ENCODE measurements at places on chromosomes 13 and 19.

- no peak for DNase-seq
These were observed 399.4 kb downstream of the KCNRG start for GRCh38 chr13:50414640-50415039.

- no peak for DNase-seq
These were observed 295.5 kb downstream of the KCNRG start for GRCh38 chr13:50310734-50311133.

GRCh38 chr19:3620817-3621547, 5.6 kb downstream of the CACTIN start:
- no peak for DNase-seq

- DNase-seq = no peak
These were observed 820 bp downstream of the EID2 start for GRCh38 chr19:39539165-39539517.

DNA sequence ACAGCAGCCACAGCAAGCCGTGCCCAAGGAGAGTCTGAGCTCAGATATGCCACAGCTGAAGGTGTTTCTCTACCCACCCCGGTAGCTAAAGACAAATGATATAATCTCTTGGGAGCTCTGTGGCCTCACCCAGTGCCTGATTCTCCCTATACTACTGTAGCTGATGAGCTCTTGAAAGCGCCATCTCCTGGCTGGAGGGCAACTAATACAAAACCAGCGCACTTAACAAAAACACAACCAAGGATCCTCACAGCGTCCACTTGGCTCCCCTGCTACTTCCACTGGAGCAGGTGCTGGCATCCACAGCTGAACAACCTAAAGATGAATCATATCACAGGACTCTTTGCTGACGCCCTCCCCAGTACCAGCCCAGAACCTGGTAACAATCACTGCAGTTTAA, 1212.0 kb downstream of the PCDH17 start:
- no peak for DNase-seq

GRCh38 chr19:34975056-34975455, 11.0 kb upstream of the ZNF792 start:
- DNase-seq = no peak

DNA sequence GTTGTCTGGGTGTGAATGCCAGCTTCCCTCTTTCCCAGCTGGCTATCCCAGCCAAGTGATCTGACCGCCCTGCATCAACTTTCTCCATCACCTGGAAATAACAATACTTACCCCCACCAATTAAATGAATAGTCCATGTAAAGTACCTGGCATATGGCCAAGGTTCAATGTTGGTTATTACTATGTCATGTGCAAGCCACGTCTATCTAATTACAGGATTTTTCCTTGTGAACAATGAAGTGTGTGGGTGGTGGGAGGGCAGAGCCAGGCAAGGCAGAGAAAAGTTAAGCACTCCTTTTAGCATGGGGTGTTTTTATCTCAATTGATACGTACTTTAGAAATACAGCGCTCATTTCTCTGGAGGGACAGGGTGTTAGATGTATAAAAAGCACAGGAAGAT, 121.1 kb downstream of the NHLRC3 start:
- no peak for DNase-seq

- DNase-seq = no peak
These were observed 10.3 kb upstream of the FAM124A start for GRCh38 chr13:51211910-51212309.

DNA sequence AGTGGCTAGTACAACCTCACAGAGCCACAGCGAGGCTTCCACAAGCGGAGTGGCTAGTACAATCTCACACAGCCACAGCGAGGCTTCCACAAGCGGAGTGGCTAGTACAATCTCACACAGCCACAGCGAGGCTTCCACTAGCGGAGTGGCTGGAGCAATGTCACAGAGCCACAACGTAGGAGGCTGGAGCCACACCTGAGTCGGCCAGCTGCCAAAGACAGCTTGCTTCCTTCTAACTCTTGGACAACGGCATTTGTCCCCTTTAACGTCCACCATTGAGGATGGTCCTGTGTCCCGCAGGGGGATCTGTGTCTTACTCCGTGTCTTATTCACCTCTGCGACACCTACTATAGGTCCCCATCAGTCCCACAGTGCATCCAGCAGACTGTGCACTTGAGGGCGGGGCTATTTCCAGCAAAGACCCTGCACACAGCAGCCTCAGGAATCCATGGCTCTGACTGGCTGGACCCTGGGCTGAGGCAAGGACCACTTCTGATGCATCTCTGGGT, 3.7 kb downstream of the ZNF787 start:
- no peak for DNase-seq

- peak; percentile 20 for DNase-seq
These were observed 870 bp downstream of the ZNF442 start for GRCh38 chr19:12364391-12365235.

DNA sequence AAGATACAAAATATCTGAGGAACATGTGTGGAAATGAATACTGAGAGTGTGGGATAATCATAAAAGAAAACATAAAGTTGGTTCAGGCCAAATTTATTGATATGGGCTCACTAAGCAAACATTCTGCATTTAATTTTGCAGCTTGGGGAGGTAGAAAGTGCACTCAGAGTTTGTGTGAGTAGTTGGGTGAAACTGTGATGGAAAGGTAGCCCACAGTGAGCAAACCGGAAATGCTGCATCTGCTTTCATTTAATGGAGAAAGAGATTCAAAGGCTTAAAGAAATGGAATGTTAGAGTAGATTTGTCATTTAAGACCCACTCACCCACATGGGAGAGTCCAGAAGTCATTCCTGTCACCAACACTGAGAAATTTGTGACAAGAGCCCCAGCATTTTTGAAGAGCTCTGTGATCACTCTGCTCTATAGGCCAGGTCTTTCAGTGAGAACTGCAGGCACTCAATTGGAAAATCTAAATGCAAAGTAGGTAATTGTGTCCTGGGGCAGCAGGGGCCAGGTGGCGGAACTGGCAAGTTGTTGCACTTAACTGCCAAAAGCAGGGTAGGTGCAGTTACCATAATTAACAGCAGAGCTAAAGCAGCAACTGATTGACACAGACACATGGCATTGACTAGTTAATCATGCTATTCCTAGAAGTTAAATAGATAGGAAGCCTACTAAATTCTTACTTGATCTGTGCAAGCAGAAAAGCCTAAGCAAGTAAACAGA, 1228.3 kb upstream of the PCDH20 start:
- no peak for DNase-seq

GRCh38 chr13:77434289-77434688, 101.2 kb upstream of the SCEL start:
- no peak for DNase-seq

DNA sequence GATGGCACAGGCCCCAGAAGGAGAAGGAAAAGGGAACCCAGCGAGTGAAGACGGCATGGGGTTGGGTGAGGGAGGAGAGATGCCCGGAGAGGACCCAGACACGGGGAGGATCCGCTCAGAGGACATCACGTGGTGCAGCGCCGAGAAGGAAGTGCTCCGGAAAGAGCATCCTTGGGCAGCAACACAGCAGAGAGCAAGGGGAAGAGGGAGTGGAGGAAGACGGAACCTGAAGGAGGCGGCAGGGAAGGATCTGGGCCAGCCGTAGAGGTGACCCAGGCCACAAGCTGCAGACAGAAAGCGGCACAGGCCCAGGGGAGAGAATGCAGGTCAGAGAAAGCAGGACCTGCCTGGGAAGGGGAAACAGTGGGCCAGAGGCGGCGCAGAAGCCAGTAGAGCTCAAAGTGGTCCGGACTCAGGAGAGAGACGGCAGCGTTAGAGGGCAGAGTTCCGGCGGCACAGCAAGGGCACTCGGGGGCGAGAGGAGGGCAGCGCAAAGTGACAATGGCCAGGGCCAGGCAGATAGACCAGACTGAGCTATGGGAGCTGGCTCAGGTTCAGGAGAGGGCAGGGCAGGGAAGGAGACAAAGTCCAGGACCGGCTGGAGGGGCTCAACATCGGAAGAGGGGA, 1.1 kb downstream of the PPP1R12C start:
- peak; percentile 29 for DNase-seq

GRCh38 chr19:3389876-3390371, 23.5 kb downstream of the NFIC start:
- no peak for DNase-seq

DNA sequence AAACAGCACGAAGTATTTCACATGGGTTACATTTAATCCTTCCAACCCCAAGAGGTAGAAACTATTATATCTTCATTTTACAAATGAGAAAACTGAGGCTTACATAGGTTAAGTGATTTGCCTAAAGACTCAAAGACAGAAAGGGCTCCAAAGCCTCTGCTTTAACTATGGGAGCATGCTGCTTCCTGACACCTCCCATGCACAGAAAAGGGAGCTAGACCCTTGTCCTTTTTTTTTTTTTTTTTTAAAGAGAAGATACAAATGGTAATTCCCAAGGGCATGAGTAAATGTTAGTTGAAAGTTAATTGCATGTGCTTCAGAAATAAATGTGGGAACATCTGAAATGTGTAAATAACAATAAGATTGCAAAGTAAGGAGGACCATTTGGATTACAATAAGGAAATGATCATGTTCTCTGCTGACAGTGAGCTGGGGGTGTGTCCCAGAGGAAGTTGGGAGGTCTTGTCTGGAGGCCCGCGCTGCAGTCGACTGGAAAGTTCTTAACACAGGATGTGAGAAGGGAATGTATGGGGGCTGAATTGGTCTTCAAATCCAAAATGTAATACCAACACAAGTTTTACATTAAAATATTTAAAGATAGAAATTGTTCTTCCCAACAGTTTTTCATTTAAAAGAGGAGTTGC, 500.3 kb downstream of the KLF12 start:
- DNase-seq = no peak

DNA sequence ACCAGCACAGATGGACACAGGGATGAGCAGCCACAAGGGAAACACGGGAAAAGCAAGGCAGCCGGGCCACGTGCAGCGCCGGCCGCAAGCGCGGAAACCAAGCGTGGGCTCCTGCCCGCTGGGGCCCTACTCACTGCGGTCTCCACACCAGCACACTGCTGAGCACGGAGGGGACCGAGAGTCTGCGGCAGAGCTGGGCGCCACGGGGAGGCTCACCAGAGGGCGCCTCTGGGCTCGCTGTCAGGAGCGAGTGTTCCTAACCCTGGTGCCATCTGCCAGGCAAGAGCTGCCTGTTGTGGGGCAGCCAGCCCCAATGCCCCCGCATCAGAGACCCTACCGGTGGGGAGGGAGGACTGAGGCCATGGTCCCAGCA, 26.5 kb downstream of the MPND start:
- DNase-seq = peak; percentile 36

DNA sequence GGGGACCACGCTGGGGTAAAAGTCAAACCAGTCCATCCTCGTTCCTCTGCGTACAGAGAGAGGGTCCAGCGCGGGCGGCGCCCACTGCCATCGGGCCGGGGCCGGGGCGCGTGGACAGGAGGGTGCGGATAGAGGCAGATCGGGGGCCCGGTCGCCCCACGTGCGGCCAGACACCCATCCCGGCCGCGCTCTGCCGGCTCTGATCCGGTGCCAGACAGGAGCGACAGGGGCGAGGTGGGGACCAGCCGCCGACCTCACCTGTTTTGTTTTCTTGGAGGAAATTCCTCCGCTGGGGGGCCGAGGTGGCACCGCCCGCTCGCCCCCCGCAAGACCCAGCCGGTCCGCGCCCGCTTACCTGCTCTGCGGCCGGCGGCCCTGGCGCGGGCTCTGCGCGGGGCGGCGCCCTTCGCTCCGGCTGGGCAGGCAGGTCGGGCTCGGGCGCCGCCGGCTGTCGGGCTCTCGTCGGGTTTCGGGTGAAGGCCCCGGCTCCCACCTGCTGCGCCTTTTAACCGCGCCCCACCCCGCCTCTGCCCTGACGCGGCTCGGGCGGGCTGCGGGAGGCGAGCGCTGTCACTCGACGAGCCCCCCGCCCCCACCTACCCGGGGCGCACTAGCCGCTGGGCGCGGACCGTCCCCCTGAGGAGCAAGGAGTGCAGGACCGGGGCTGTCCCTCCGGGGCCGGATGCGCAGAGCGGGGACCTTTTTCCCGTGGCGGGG, at the start of gene GJB6:
Gene GJB6 (minus strand): TSS at position 481 of the 717 bp plus-strand sequence. CDS start 8,839 bp downstream, outside the sequence.
- no peak for DNase-seq

- DNase-seq = no peak
These were observed 6.3 kb downstream of the SYDE1 start for GRCh38 chr19:15113245-15114152.

- peak; percentile 56 for DNase-seq
These were observed 2.9 kb upstream of the PCDH8 start for GRCh38 chr13:52851137-52851962.

GRCh38 chr13:47890146-47890814, 110.8 kb downstream of the SUCLA2 start:
- DNase-seq = no peak

DNA sequence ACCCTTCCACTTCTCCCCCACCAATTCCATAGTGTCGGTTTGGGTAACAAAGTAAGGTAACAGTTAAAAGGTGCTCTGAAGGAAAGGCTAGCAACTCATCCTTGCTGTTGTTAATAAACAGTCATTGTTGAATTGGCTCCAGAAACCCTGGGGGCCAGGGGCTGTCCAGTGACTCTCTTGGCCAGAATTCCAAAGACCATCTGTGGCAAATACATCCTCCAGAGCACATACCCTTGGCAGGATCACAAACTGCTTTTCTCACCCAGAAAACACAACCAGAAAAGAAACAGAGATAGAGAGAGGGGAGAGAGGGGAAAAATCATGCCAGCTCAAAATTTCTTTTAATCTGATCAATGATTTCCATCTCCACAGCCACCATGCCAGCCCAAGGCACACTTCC, 22.1 kb downstream of the CACNA1A start:
- DNase-seq = no peak

DNA sequence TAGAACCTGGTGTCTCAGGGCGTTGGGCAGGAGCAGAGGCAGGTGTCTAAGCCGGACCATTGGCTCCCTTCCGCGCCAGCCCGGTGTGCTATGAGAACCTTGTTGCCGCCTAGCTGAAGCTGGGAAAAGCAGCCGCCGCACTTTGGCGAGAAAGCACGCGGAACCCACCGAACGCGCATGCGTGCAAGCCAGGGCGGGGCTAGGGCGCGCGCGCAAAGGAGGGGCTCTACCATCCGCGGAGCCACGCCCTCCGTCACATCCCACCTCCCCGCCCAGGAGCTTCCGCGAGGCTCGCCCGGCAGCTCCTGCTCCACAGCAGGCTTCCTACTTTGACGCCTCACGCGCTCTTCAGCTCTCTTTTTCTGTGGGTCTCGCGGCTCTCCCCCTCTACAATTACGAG, 51.3 kb downstream of the WDR87 start:
- no peak for DNase-seq

GRCh38 chr19:5149932-5150901, 181.3 kb downstream of the KDM4B start:
- no peak for DNase-seq

DNA sequence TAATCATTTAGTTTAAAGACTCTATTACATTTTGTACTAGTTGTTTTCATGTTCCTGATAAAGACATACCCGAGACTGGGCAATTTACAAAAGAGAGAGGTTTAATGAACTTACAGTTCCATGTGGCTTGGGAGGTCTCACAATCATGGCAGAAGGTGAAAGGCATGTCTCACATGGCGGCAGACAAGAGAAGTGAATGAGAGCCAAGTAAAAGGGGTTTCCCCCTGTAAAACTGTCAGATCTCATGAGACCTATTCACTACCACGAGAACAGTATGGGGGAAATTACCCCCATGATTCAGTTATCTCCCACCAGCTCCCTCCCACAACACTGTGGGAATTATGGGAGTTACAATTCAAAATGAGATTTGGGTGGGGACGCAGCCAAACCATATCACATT, 129.2 kb downstream of the PAN3 start:
- no peak for DNase-seq
